ENCODE measurements at places on chromosomes 16 and 17.

- no peaks in the 10 kb centered on the region for H3K36me3 ChIP-seq
- H3K4me3 ChIP-seq: no peak overlapping the region
- H3K4me1 ChIP-seq: peaks cover 18% of the 10 kb centered on the region
- no peak overlapping the region for H3K27ac ChIP-seq
- no peaks in the 10 kb centered on the region for H3K27me3 ChIP-seq
- no peak for DNase-seq
Observed at GRCh38 chr17:50625032-50625871, 9.4 kb upstream of the ABCC3 start.

- no peak overlapping the region for H3K4me3 ChIP-seq
- H3K27ac ChIP-seq: no peak overlapping the region
- DNase-seq: no peak
- H3K36me3 ChIP-seq: no peaks in the 10 kb centered on the region
- H3K27me3 ChIP-seq: no peaks in the 10 kb centered on the region
Observed at GRCh38 chr16:23368469-23368868, 66.4 kb downstream of the SCNN1B start.

DNA sequence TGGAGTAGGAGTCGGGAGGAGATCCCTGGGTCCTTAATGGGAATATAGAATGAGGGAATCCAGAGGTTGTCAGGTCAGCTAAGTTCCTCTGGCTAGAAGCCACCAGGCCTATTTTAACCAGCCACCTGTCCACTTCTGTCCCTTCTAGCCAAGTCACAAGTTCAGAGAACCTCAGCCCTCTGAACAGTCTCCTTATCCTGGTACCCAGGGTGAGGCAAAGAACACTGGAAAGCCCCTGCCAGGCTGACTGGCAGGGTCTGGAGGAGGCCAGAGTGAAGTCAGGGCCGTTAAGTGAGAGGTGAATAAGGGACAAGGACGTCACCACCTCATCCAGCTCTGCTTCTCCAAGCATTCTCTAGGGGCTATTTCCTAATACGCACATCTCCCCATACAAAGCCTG, 2.7 kb downstream of the CTDNEP1 start:
- peaks cover 4% of the 10 kb centered on the region for H3K36me3 ChIP-seq
- DNase-seq: no peak
- no peaks in the 10 kb centered on the region for H3K27me3 ChIP-seq

DNA sequence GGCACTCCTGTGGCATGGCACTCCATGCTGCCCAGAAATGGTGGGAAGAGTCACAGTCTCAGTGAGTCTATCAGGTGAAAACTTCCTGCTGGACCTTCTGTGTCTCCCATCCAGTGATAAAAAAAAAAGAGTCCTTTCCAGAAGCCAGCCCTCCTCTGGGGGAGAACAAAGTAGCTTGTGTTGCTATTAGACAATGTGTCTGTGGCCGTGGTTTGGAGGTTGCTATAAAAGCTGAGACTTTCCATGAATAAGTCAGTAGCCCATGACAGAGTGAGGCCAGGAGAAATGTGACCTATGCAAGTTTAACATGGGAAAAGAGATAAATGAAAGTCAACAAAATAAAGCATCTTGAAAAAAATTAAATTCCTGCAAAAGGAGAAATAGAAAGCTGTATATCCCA, 250.7 kb upstream of the MON1B start:
- no peaks in the 10 kb centered on the region for H3K4me1 ChIP-seq
- DNase-seq: no peak
- no peak overlapping the region for H3K4me3 ChIP-seq
- H3K27ac ChIP-seq: no peak overlapping the region
- H3K36me3 ChIP-seq: no peaks in the 10 kb centered on the region

DNA sequence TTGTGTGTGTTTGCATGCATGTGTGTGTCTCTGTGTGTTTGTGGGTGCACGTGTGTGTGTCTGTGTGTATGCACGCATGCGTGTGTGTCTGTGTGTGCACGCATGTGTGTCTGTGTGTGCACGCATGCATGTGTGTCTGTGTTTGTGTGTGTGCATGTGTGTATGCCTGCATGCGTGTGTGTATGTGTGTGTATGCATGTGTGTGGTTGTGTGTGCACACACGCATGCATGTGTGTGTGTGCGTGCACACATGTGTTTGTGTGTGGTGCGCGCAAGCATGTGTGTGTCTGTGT, 239.9 kb upstream of the TNRC6C start:
- H3K4me3 ChIP-seq: no peak overlapping the region
- no peaks in the 10 kb centered on the region for H3K4me1 ChIP-seq
- DNase-seq: no peak
- H3K27ac ChIP-seq: no peak overlapping the region
- no peaks in the 10 kb centered on the region for H3K36me3 ChIP-seq

GRCh38 chr17:59859444-59860025, 33.2 kb downstream of the TUBD1 start:
- H3K27ac ChIP-seq: no peak overlapping the region
- no peaks in the 10 kb centered on the region for H3K27me3 ChIP-seq
- DNase-seq: no peak
- peaks cover 3% of the 10 kb centered on the region for H3K36me3 ChIP-seq

DNA sequence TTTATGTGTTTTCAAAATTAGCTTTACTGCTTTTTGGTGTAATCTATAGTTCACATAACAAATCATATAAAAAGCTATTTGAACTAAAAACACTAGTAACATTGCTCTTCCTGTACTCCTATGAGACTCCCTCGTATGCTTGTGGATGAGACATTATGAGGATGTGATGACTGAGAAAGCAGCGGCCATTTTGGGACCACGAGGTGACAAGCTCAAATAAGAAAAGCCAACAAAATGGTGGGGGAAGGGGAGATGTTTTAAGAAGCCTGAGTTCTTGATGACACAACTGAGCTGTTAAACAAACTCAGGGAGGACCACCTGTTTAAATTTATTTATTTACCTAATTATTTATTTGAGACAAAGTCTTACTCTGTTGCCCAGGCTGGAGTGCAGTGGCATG, 4.5 kb downstream of the CCL18 start:
- no peak overlapping the region for H3K27ac ChIP-seq
- no peak for DNase-seq
- no peaks in the 10 kb centered on the region for H3K27me3 ChIP-seq
- no peaks in the 10 kb centered on the region for H3K36me3 ChIP-seq
- H3K4me1 ChIP-seq: no peaks in the 10 kb centered on the region

DNA sequence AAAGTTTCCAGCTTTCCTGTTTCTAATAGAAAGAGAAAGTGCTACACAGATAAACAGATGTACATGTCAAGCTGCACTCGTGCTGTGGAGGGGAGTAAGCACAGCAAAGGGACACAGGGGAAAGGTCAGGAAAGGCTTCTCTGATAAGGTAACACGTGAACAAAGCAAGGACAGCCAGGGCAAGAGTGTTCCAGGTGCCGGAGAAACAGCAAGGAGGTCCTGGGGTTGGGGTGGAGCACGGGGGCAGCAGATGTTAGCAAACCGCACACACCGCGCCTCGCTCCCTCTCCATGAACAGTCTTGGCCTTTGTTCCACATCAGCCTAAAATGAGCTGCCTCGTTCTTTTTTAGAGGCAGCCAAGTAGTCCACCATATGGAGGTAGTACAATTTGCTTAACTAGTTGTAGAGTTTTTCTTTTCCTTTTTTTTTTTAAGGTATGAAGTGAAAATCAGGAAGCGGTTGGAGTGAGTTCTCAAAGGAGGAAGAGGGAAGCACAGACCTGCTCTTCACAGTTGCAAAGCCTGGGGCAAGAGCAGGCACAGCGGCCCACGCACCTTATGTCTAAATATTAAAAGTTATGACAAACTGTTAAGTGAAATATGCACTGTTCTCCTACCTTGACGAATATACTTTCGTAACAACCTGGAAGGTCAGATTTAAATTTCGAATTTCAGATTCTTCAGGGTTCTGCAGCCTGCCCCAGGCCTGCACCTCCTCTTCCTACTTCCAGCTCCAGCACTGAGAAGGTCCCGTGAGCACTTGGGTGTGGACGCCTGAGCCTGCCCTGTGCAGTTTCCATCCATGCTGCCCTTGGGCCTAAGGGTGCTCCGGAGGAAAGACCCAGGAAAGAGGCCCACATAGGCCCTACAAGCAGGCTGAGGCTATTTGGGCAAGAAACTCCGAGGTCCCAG, 41.5 kb upstream of the RPH3AL start:
- DNase-seq: no peak
- H3K4me1 ChIP-seq: peaks cover 6% of the 10 kb centered on the region
- no peaks in the 10 kb centered on the region for H3K27me3 ChIP-seq
- H3K27ac ChIP-seq: no peak overlapping the region
- no peak overlapping the region for H3K4me3 ChIP-seq
- no peaks in the 10 kb centered on the region for H3K36me3 ChIP-seq

GRCh38 chr17:82835122-82835521, 4.7 kb downstream of the ZNF750 start:
- H3K4me3 ChIP-seq: no peak overlapping the region
- no peaks in the 10 kb centered on the region for H3K27me3 ChIP-seq

DNA sequence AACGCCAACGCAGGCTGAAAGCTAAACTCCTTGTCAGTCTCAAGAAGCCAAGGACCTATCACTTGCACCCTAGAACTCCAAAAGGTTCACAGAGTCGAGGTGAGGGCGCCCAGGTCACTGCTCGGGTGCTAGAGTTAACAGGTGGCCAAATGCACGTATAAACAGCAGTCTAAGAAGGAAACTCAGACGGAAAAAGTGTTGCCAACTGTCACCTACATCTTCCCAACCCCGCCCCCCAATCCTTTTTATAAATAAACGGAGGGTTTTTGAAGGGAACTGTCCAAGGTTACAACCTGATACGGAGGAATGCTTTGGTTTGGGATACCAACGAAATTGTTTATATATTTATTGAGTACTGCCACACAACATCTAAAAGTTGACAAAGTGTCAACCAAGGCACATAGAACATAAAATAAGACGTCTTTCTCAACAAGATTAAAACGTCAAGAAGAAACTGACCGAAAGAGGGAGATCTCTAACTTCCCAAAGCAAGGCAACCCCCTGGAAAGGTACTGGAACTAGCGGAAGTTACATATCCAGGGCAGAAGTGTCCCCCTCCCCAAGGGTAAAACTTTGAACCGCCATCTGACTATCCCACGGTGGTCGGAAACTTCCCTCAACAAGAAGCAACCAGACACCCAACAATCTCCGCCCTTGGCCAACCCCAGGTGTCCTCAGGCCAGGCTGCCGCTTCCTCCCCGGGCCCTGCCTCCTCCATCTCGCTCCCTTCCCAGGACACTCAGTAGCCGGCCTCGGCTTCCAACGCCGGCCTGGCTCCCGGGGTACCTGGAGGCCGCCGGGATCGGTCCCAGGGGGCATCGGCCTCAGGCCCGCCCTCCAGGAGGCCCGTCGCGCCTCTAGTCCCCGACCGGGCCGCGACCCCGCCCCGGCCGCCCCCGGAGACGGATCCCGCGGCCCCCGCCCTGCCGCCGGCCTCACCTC, 982 bp downstream of the SPAG9 start:
- H3K4me3 ChIP-seq: peak overlapping the region; percentile 89
- H3K36me3 ChIP-seq: no peaks in the 10 kb centered on the region
- peak overlapping the region; percentile 99 for H3K27ac ChIP-seq
- no peaks in the 10 kb centered on the region for H3K27me3 ChIP-seq
- DNase-seq: peak; percentile 69
- H3K4me1 ChIP-seq: peaks cover 51% of the 10 kb centered on the region

DNA sequence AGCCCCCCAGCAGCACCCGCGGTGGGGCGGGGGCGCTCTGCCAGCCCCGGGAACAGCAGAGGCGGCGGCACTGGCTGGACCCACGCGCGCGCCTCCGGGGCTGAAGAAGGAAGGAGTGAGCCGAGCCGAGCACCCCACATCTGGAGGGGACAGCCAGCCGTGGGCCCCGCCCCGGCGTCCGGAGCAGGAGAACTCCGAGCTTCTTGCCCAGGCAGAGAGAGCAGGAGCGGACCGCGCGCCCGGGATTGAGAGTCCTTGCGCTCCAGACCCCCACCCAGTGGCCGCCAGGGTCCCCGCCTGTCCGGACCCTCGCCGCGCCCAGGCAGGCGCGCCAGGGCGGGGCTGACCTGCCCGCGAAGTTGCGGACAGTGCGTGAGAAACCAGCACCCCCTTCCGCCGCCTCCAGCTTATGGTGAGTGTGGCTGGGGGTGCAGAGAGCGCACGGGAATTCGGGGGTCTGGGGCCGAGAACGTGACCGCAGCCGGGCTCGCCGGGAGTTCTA, 921.9 kb upstream of the EEF2KMT start:
- H3K36me3 ChIP-seq: no peaks in the 10 kb centered on the region
- peaks cover 11% of the 10 kb centered on the region for H3K27me3 ChIP-seq
- no peak for DNase-seq
- no peak overlapping the region for H3K4me3 ChIP-seq
- H3K27ac ChIP-seq: no peak overlapping the region

DNA sequence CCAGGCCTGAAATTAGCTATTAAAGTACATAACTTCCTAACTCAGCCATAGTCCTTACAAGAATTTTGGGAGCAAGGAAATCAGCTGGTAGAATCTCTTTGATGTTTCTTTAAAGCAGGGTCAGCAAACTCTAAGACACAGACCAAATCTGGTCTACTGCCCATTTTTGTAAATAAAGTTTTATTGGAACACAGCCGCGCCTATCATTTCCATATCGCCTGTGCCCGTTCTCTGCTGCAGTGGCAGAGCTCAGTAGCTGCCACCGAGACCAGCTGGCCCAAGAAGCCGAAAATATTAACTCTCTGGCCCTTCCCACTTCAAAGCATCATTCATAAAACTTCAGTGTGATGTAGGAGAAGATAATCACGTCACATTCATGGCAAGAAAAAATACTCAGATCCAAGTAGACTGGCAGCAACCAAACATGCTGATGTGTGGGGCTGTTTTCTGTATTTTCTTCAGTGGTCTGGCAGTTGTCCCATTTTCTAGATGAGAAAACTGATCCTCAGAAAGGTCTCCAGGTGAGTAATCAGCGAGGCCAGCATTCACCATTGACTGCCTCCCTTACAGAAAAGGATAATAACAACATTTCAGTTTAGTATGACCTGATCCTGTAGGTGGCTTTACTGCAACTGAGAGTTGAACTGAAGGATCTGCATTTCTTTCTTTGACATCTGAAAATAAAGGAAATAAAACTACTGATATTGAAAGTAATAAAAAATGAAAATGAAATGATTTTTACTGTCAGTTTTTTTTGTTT, 18.0 kb upstream of the HSBP1 start:
- H3K27me3 ChIP-seq: no peaks in the 10 kb centered on the region
- H3K36me3 ChIP-seq: no peaks in the 10 kb centered on the region
- H3K27ac ChIP-seq: no peak overlapping the region
- H3K4me3 ChIP-seq: no peak overlapping the region

DNA sequence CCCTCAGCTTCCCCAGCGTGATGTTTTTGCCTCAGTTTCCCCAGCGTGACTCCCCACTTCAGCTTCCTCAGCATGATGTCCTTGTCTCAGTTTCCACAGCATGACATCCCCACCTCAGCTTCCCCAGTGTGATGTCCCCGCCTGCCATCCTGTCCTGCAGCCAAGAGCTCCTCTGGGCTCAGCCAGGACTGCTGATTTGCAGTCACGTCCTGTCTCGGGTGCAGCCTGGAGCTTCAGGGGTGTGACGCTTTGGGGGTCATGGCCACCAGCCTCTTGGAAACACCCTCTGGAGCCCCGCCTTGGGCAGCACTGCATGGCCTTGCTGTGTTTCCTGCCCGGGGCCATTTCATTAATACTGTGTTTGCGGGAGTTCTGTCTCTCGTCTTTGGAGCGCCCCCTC, 16.5 kb upstream of the NUDT16L1 start:
- no peaks in the 10 kb centered on the region for H3K4me1 ChIP-seq
- H3K27ac ChIP-seq: no peak overlapping the region
- no peaks in the 10 kb centered on the region for H3K27me3 ChIP-seq
- H3K4me3 ChIP-seq: no peak overlapping the region
- no peak for DNase-seq

GRCh38 chr17:63543822-63544420, 6.4 kb upstream of the DCAF7 start:
- no peak overlapping the region for H3K27ac ChIP-seq
- H3K4me1 ChIP-seq: peaks cover 10% of the 10 kb centered on the region
- H3K27me3 ChIP-seq: no peaks in the 10 kb centered on the region

GRCh38 chr17:48159232-48159631, 51.7 kb downstream of the SNX11 start:
- peak overlapping the region; percentile 84 for H3K27ac ChIP-seq
- no peak for DNase-seq
- H3K4me1 ChIP-seq: peaks cover 51% of the 10 kb centered on the region
- H3K36me3 ChIP-seq: no peaks in the 10 kb centered on the region
- H3K27me3 ChIP-seq: no peaks in the 10 kb centered on the region
- H3K4me3 ChIP-seq: no peak overlapping the region

Measured in body of pancreas (tissue), 4 donors.